Urinary bladder (tissue), 4 donors: ENCODE measurements at places on chromosomes 11 and 22. TPM values are rescaled to one million over a fixed set of nuclear protein-coding genes. Genes with fewer than 3 reads are reported as not detected.

- DNase-seq, result no peak
These were observed 86.7 kb downstream of the RPS6KA4 start for GRCh38 chr11:64445651-64446050.

The CAPN5 gene
- 17.8 TPM for total RNA-seq

DNA sequence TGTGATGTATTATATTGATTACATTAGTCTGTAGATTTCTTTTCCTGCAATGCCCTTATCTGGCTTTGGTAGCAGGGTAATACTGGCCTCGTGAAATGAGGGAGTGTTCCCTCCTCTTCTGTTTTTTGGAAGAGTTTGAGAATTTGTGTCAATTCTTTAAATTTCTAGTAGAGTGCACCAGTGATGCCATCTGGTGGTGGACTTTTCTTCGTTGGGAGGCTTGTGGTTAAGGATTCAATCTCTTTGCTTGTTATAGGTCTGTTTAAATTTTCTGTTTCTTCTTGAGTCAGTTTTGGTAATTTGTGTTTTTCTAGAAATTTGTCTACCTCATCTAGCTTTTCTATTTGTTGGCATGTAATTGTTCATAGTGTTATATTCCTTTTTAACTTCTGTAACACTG lies 18.9 kb downstream of the SHANK3 start:
- DNase-seq, result no peak

The DUSP18 gene
- total RNA-seq, result 8.6 TPM

DNA sequence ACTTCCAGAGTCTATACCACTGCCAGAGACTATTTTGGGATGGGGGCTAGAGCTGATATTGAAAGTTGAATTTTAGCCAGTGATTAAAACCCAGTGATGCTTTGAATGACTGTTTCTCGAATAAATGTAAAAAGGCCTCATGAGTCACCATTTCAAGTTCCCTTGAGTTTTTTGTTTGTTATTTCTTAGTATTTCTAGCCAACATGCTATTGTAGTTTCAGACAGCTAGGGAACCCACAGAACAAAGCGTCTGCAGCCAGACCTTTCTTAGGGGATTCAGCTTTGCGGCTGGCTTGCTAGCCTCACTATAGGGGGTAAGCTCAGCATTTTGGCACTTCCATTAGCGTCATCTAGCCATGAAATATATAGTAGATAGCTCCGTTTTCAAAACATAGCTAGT lies 66.5 kb downstream of the DBX1 start:
- DNase-seq, result no peak

- DNase-seq, result no peak
These were observed at the start of gene SSH3 for GRCh38 chr11:67303132-67303834. Gene SSH3, plus strand, starts transcription at chr11:67303530. Its CDS starts 96 bp downstream, at chr11:67303626.

The OR8G5 gene
- total RNA-seq, result not detected

GRCh38 chr11:79615425-79615824 lies 174.6 kb upstream of the TENM4 start:
- no peak for DNase-seq

DNA sequence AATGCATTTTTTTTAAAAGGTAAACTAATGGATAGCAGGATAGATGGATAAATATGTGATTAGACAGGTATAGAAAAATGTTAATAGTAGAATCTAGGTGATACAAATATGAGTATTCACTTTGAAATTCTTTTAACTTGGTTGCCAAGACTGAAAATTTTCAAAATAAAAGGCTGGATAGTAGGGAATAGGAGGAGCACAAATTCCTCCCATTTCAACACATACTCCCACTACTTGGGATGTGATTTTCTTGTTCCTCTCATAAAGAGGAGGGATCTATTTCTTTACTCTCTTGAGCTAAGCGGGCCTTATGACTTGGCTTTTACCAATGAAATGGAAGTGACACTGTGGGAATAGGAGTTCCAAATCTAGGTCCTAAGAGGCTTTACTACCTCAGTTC lies 35.9 kb downstream of the PIK3C2A start:
- no peak for DNase-seq

- no peak for DNase-seq
These were observed 19.3 kb downstream of the MYH9 start for GRCh38 chr22:36368359-36368983.

- DNase-seq, result no peak
These were observed 59.9 kb downstream of the APIP start for GRCh38 chr11:34856251-34856650.

The TXNRD2 gene
- 14.5 TPM for total RNA-seq

- no peak for DNase-seq
These were observed 41.1 kb upstream of the TYR start for GRCh38 chr11:89136606-89137005.

GRCh38 chr11:45806072-45806933 lies 1.4 kb downstream of the SLC35C1 start:
- DNase-seq, result no peak

DNA sequence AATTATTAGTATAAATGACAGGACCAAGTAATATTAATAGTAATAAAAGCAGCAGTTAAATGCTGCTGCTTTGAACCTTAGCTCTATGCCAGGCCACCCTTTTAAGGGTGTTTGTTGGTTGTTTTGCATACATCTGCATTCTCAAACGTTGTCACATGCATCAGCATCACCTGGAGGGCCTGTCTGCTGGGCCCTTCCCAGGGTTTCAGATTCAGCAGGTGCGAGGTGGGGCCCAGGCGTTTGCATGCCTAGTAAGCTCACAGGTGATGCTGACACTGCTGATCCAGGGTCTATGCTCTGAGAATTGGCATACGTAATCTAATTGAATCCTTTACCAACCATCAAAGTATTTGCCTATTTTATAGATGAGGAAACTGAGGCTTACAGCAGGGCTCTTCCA lies 246.5 kb downstream of the CADM1 start:
- no peak for DNase-seq
